NCI-H1105 treated with DMSO at 0.1 percent for 48 hours (cell line): ENCODE measurements at places on chromosomes 1 and 21.

DNA sequence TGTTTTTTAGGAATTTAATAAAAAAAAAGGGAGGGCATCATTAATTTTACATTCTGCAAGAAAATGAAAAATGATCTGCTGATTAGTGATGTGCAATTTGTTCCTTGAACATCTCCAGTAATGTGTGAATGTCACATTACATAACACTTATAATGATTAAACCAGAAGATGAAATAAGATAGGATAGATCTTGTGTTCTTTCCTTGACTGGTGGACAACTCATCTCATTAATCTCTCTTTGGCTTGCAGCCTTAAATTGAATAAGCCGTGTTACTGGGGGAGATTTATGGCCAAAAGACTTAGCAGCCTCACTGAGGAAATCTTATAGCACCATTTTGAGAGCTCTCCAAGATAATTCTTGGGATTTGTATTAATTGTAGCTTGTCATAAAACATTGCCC lies 217.2 kb downstream of the ST6GALNAC3 start:
- no peak for DNase-seq

DNA sequence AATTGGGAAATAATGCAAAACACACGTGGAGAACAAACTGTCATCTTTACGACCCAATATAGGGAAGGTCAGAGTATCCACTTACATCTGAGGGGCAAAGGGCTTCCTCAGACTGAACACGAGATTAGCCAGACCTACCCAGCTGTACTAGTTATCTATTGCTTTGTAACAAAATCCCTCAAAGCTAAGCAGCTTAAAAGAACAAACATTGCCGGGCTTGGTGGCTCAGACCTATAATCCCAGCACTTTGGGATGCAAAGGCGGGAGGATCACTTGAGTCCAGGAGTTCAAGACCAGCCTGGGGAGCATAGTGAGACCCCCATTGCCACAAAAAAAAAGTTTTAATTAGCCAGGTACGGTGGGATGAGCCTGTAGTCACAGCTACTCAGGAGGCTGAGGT lies 262.8 kb downstream of the LTN1 start:
- DNase-seq = no peak

DNA sequence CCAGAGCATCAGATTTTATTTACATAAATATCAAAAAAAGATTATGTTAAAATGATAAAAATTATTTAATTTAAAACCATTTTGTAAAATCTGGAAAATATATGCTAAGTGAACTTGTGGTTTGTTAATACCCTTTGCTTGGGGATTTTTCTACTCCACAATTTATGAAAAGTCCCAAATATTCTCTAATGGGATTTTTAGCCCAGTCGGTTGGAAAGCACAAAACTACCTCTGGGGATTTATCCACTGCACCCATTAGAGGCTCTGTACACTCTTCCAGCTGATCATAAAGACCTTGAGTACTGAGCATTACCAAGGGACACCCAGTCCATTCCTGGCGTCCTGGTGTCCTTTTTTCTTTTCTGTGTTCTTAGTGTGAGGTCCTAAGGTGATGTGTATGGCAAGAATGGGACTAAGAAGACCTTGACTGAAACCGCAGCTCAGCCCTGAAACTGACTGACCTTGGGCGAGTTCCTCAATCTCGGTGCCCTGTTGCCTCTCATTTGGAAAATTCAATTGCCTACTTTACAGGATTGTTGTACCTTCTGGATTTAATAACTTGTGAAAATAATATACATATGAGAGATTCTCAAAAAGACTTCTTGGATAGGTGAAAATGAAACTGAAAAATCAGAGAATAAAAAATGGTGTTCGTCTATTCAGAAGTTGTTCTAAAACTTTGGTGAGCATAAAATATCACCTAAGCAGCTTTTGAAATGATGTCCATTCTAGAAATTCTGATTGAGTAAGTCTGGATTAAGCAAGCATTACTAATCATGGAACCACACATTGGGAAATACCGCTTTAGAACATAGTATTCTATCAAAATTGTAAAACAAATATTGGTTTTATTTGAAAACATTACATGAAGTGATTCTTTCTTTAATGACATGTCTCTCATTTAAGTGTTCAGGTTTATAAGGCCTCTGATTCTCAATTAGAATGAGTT lies 21.5 kb upstream of the SAMSN1 start:
- DNase-seq = no peak

- no peak for DNase-seq
These were observed 19.2 kb downstream of the CLDN19 start for GRCh38 chr1:42720868-42721267.

- no peak for DNase-seq
These were observed 75.2 kb upstream of the LRRN2 start for GRCh38 chr1:204760757-204761156.

DNA sequence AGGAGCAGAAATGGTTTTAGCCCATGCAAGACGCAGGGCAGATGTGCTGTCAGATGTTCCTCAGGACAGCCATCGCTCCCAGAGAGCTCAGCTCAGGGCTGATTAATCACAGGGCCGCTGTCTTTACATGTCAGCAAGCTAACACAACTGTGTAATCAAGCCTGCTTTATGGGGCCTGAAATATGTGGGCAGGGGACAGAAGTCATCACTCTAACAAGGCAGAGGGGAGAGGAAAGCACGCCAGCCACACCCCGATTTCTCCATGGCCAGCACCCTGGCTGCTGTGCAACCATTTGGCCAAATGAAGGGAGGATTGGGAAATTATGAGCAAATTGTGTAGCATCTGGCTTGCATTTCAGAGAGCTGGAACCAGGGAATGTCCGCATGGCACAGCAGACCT lies 368.8 kb downstream of the NPHP4 start:
- DNase-seq = no peak

GRCh38 chr1:209389258-209389657 lies 194.3 kb upstream of the CAMK1G start:
- no peak for DNase-seq

DNA sequence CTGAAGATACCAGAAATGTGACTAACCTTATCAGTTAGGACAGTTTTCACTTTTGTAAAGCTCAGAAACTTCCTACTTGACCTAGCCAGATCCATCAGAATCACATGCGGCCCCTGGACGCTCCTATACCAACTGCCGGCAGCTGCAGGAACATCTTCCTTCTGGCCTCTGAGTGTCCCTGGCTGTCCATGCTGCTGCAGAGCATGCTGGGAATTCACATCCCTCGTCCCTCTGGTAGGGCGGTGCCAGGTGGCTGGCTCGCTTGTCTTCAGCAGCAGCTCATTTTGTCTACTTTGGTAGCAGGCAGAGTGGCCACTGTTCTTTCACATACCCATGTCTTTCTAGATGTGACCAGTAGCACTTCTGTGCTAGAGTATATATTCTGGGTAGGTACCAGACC lies 34.4 kb downstream of the HHAT start:
- no peak for DNase-seq

DNA sequence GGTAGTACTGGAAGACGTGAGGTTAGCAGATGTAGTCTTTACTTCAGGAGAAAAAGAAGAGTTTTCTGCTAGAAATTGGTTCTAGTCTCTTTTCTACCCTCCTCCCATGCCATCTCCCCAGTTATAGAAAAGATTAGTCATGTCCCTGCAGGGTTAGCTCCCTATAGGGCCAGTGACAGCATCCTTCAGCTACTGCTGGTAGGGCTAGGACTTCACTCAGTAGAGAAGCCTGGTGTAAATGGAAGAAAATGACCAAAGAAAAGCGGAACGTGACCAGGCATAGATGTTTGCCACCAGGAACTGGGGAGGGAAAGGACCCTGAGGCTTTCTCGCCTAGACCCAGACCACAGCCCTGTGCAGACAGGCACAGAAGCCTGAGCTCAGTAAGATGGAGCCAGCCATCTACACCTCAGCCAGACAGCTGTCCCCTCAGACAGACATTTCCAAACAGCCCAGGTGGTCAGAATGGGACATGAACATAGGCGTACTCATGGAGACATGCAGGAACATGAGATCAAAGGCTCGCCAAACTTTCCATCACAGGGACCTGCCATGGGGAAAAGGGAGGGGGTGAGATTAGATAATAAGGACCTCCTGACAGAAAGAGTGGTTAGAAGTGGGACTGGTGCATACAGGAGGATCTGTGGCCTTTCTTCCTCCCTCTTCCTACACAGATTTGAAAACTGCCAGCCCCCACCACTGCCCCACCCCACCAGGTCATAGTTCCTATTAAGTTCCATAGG lies 23.5 kb upstream of the SLAMF9 start:
- no peak for DNase-seq

- DNase-seq = no peak
These were observed 1719.5 kb downstream of the MRPL39 start for GRCh38 chr21:23887725-23888306.

DNA sequence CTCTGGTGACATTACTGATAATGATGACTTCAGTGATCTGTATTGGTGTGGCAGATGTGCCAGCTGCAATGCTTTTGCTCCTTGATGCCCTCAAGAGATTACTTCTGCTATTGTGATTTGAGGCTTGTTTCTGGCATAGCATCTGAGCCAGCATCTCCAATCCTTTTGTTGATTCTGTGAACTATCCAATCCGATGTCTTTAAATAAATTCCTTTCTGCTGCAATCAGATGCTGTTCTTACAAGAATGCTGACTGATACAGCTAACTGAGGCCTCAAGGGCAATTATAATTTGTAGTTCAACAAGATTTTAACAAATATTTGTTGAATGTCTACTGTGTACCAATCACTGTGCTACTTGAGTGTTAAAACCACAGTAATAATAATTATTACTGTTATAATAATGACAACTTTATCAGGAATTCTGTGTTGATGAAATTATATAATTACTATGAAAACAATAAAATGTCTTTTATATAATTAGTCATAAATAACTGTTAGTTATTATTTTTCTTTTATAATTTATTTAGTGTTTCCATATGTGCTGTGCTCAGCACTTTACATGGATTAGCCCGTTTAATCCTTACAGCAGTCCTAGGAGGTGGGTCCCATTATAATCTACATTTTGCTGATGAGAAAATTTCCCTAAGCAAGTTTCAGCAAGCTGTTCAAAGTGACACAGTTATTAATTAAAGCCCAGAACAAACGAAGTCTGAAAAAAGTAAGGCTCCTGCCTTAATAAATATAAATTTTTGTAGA lies 308.2 kb downstream of the BRINP3 start:
- no peak for DNase-seq

GRCh38 chr1:200738949-200739651 lies 407 bp downstream of the CAMSAP2 start:
- DNase-seq = peak; percentile 80

DNA sequence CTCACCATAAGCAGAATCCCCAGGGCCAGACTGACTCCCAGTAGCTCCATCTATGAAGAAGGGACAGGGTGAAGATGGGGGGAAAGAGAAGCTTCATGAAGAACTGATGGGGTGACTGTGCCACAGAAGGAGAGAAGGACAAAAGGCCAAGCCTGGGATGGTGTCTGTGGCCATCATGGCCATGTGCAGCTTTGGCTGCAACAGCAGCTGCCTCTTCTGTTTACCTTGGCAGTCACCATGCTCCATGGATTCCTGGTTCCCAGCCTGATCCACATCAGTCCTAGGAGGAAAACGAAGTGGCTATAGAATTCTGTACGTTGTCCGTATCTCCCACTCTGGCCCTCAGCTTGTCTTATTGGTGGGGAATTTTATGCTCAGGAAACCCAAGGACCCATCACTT lies 12.0 kb downstream of the SEMA6C start:
- DNase-seq = no peak

- no peak for DNase-seq
These were observed 36.0 kb downstream of the PABPC4 start for GRCh38 chr1:39540504-39541031.

DNA sequence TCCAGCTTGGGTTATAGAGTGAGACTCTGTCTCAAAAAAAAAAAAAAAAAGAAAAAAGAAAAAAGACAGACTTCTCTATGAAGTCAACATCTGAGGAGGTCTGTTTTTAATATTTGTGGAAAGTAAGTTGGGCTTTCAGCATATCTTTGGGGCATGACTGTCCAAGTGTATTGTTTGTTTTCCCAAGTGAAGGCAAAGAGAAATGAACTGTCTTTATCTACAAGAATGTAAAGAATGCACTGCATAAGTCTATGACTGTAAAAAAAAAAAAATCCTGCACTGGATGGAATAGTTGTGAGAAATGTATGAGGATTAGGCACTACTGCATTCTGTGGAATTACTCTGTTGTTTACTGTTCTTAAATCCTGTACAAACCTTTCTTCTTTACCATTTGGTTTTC lies 45.6 kb upstream of the TMEM61 start:
- DNase-seq = no peak

GRCh38 chr1:12499539-12500240 lies 118.3 kb downstream of the DHRS3 start:
- DNase-seq = no peak

DNA sequence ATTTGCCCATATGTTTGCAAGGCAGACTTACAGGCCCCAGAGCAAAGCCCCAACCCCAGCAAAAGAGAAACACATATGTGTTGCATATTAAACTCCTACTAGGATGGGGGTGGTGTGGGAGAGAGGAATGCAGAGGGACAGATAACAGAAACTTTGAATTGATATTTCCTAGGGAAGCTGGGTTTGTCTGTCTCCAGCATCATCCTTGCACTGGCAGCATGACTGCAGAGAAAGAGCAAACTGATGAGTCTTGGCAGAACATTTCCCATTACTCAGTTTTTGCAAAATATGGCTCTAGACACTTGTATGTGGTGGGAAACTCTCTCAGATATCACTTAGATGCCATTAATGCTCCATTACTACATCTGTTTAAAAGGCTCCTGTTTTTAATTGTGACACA lies 43.8 kb upstream of the MARK1 start:
- no peak for DNase-seq

GRCh38 chr1:214124281-214124805 lies 136.6 kb downstream of the PROX1 start:
- DNase-seq = no peak

- no peak for DNase-seq
These were observed 32.8 kb upstream of the IL19 start for GRCh38 chr1:206737729-206738201.
